ENCODE measurements at places on chromosomes 11 and 22.

GRCh38 chr11:2581931-2582350 is 117.9 kb downstream of the KCNQ1OT1 start:
- DNase-seq: no peak

DNA sequence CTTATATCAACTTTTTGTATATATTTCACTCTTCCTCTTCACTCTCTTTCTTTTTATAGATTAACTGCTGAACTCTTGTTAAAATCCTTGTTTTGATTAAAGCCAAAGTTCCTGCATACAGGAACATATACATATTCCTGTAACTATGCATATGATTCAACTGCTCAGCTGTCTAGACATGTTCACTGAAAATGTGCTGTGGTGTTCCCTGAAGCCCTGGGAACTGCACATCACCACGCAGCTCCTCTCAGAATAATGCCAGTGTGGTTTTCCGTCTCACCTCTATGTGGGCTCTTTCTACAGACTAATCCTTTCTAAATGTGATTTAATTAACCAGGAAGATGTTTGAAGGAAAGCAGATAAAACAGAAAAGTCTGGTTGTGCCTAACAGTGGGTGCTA is 25.6 kb upstream of the MMP12 start:
- no peak for DNase-seq

DNA sequence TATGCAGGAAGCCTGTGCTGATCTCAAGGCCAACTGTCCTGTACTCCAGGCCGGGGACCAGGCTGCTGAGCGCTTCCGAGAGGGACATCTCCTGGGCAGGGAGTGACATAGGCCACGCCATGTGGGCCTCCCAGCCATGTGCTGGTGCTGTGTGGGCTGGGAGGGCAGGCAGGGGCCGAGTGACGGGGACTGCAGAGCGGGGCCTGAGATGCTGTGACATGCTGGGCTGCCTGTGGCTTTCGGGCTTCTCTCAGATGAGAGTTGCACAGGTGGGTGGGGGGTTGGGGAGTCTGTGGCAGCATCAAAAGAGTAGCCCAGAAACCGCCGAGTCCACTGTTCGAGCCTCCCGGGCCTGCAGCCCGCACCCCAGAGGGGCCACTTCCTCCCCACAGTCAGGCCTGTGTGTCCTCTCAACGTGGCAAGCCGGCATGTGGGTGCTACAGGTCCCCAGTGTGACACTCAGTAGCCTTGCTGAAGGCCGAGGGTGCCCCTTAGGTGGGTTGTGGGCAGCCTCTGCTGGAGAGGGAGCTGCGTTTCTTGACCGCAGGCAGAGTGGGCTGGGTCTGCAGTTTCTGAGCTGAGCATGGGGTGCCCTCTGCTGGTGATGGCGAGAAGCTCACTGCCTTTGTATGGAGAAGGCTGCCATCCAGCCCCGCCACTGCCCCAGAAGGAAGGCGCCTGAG is 101.2 kb downstream of the BCR start:
- peak; percentile 74 for DNase-seq

GRCh38 chr11:119468511-119468910 is 45.5 kb upstream of the THY1 start:
- no peak for DNase-seq

DNA sequence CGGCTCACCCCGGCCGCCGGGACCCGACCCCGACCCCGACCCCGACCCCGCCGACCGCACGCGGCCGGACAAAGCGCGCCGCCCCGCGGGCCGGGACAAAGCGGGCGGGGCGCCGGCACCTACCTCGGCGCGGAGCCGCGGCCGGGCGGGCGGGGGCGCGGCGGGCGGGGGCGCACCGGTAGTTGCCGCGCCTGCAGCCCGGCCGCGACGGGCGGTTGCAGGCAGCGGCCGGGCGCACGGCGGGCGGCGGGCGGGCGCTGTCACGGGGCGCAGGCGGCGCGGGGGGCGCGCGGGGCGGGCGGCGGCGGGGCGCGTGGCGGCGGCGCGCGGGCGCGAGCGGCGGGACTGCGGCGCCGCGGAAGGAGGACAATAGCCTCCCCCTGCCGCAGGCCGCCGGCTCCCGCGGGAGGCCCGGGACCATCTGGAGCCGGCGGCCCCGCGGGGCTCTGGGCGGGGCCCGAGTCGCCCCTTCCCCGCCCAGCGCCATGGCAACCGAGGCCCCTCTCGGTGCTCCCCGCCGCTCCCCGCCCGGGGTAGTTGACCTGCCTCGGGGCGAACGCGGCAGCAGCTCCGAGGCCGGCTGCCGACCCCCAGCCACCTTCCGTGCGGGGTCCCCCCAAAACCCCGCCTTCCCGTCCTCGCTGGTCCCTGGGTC is 851 bp downstream of the SPTBN2 start:
- DNase-seq: no peak

GRCh38 chr11:61736310-61736709 is 16.1 kb upstream of the MYRF start:
- DNase-seq: no peak

Data from ELR (cell line).